ENCODE measurements at places on chromosomes 4 and X. TPM values are rescaled to one million over a fixed set of nuclear protein-coding genes. Genes with fewer than 3 reads are reported as not detected.

Gene RNF212
- total RNA-seq = not detected

GRCh38 chr4:90857081-90857820 is 730.1 kb downstream of the CCSER1 start:
- no peak for DNase-seq
- H3K4me3 ChIP-seq = no peak overlapping the region
- no peak overlapping the region for H3K27ac ChIP-seq
- H3K4me1 ChIP-seq = no peaks in the 10 kb centered on the region
- no peaks in the 10 kb centered on the region for H3K36me3 ChIP-seq

GRCh38 chr4:140047017-140047640 is 106.9 kb downstream of the MAML3 start:
- H3K4me1 ChIP-seq = peaks cover 67% of the 10 kb centered on the region
- no peak for DNase-seq
- peak overlapping the region; percentile 90 for H3K27ac ChIP-seq

GRCh38 chr4:8000721-8001491 is 61.2 kb upstream of the AFAP1 start:
- H3K4me1 ChIP-seq = no peaks in the 10 kb centered on the region
- no peaks in the 10 kb centered on the region for H3K27me3 ChIP-seq
- no peaks in the 10 kb centered on the region for H3K36me3 ChIP-seq
- H3K4me3 ChIP-seq = no peak overlapping the region
- no peak for DNase-seq
- no peak overlapping the region for H3K27ac ChIP-seq

Gene GC
- not detected for total RNA-seq

Gene PPP4R3C
- not detected for total RNA-seq

- no peak overlapping the region for H3K27ac ChIP-seq
- no peak overlapping the region for H3K4me3 ChIP-seq
- no peaks in the 10 kb centered on the region for H3K36me3 ChIP-seq
- no peak for DNase-seq
- H3K4me1 ChIP-seq = no peaks in the 10 kb centered on the region
Observed at GRCh38 chr4:176979416-176979815, 186.7 kb upstream of the VEGFC start.

Gene SPANXN4
- total RNA-seq = not detected

DNA sequence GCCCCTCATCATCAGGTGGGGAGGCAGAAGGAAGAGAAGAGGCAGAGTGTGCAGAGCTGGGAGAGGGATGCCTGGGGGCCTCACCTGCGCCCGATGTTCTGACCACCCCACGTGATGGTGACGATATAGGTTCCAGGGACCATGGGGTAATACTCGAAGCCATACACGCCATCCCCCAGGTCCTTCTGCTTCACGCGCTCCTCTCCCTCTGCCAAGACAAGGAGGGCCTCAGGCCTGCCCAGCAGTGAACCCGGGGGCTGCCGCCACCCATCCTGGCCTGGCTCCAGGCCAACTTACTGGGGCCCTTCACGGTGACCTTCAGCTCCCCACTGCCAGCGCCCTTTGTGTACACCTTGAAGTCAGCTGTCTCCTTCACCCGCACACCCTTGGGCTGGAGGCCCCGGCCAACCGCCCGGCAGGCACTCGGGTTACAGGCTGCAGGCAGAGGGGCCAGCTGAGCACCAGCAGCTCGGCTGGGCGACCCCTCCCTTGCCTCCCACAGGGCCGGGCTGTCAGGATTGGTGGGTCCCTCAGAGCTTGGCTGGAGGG is 9.3 kb downstream of the FLNA start:
- H3K27me3 ChIP-seq = no peaks in the 10 kb centered on the region
- no peak overlapping the region for H3K27ac ChIP-seq
- no peak overlapping the region for H3K4me3 ChIP-seq

DNA sequence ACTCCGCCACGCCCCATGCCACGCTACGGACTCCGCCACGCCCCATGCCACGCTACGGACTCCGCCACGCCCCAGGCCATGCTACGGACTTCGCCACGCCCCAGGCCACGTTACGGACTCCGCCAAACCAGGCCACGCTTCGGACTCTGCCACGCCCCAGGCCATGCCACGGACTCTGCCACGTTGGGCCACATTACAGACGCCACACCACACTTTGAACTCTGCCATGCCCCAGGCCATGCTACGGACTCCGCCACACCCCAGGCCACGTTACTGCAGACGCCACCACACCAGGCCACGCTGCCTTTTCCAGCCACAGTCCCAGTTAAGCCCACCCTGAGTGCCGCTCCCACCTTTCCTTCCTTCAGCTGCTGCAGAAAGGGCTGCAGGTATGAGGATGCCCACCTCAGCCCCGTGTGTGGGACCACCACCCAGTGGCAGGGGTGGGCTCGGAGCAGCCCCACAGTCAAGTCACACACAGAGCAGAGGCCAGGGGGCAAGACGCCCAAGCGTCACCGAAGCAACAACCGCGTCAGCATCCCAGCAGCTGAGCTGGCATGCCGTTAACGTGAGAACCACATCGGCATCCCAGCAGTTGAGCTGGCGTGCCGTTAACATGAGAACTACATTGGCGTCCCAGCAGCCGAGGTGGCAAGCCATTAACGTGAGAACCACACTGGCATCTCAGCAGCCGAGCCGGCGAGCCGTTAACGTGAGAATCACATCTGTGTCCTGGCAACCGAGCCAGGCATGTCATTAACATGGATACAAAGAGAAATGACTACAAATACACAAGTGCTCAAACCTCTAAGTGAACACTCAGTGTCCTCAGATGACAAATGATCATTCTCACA is 26.4 kb downstream of the GAK start:
- H3K4me3 ChIP-seq = no peak overlapping the region
- no peaks in the 10 kb centered on the region for H3K4me1 ChIP-seq
- DNase-seq = no peak
- H3K36me3 ChIP-seq = no peaks in the 10 kb centered on the region
- H3K27me3 ChIP-seq = no peaks in the 10 kb centered on the region
- no peak overlapping the region for H3K27ac ChIP-seq

DNA sequence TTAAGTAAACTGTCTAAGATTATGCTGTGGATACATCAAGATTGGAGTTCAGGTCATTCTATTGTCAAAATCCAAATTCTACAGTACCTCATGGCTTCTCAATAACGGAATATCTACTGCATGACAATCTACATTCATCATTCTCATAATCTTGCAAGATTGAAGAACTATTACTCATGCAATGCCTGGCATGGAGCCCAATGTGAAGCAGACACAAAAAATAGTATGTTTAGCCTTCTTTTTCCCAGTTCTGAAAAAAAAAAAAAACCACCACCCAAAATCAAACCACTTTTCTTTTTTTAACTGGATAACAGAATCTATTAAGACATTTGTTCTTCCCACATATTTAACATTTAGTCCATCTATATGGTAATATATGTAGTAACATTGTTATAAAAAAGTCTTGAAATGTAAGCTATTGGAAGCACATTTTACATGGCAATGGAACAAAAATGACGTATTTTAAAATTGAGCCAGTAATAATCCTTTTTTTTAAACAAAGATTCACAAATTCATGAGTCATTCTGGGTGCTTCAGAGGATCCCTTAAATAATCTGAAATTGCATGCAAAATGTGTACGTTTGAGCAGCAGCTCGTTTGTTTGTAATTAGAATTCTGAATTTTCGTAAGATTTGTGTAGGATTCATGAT is 232.2 kb upstream of the FMR1 start:
- H3K27me3 ChIP-seq = no peaks in the 10 kb centered on the region
- H3K27ac ChIP-seq = no peak overlapping the region
- DNase-seq = no peak
- no peak overlapping the region for H3K4me3 ChIP-seq
- no peaks in the 10 kb centered on the region for H3K4me1 ChIP-seq

All from Caco-2 (cell line).